Large intestine (tissue), 12 donors: ENCODE measurements at places on chromosomes 5 and 9. TPM values are rescaled to one million over a fixed set of nuclear protein-coding genes. Genes with fewer than 3 reads are reported as not detected.

LEAP2 gene
- polyA plus RNA-seq, result 12.3 TPM

IL31RA gene
- 0.03 TPM for polyA plus RNA-seq

SGTB gene
- 4.3 TPM for polyA plus RNA-seq

MEIKIN gene
- polyA plus RNA-seq, result not detected

WDR31 gene
- polyA plus RNA-seq, result 2.8 TPM

CCNJL gene
- polyA plus RNA-seq, result 12.7 TPM

RETREG1 gene
- polyA plus RNA-seq, result 27.0 TPM

LRRC19 gene
- 83.7 TPM for polyA plus RNA-seq

CDX1 gene
- polyA plus RNA-seq, result 196 TPM

PCDHB13 gene
- polyA plus RNA-seq, result 1.4 TPM

DNM1 gene
- polyA plus RNA-seq, result 49.0 TPM

CER1 gene
- 0.06 TPM for polyA plus RNA-seq

ANKRD31 gene
- 0.21 TPM for polyA plus RNA-seq

NR5A1 gene
- polyA plus RNA-seq, result 0.09 TPM

TERT gene
- 4.0 TPM for polyA plus RNA-seq

MAP1B gene
- polyA plus RNA-seq, result 31.0 TPM

- DNase-seq, result no peak
These were observed 6.1 kb downstream of the AFAP1L1 start for GRCh38 chr5:149277801-149278200.

- DNase-seq, result no peak
These were observed 2.4 kb downstream of the ANKRD31 start for GRCh38 chr5:75234251-75234650.

DNA sequence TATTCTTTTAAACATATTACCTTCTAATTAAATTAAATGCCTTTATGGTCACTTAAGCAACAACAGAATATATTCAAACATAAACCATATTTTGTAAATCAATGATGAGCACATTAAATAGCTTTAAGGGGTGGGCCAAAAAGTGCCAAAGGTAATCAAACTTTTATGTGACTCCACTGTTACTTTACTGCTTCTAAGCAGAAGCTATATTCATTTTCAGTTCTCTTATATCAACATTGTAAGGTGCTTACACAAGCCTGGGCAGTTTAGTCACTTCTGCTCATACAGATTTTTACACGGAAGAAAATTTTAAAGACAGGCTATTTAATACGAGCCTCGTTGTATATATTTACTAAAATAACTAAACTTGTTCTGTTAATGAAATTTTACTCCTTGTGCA lies 29.9 kb downstream of the RFX3 start:
- DNase-seq, result no peak

DNA sequence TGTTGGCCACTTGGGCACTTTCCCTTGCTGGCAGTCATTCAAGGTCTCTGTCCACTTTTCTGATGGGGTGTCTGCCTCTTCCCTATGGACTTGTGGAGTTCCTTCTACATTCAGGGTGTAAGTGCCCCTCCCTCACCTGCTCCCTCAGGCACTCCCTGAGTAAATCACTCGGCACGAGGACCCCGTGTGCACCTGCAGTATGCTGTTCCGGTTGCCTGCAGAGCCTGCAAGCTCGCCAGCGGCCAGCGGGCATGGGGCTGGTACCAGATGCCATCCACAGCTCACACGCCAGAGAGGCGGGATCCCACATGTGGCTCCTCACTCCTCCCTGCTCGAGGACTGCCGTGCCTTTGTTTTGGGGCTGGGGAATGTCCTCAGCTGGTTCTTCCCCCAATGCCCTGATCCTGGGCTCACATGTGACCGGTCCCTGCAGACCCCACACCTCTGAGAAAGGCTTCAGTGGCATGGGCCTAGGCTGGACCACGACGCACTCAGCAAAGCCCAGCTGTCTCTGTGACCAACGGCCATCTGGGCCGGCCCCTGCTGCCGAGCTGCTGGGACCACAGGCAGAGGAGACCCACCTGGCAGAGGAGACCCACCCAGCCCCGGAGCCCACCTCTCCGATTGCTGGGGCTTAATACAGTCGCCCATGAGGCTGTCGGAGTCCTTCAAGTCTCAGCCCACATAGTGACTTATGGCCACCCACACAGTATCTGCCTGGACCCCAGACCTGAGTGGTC lies 46.1 kb upstream of the CLPTM1L start:
- DNase-seq, result no peak

GRCh38 chr5:127298656-127299055 lies 8.1 kb downstream of the MEGF10 start:
- DNase-seq, result no peak

DNA sequence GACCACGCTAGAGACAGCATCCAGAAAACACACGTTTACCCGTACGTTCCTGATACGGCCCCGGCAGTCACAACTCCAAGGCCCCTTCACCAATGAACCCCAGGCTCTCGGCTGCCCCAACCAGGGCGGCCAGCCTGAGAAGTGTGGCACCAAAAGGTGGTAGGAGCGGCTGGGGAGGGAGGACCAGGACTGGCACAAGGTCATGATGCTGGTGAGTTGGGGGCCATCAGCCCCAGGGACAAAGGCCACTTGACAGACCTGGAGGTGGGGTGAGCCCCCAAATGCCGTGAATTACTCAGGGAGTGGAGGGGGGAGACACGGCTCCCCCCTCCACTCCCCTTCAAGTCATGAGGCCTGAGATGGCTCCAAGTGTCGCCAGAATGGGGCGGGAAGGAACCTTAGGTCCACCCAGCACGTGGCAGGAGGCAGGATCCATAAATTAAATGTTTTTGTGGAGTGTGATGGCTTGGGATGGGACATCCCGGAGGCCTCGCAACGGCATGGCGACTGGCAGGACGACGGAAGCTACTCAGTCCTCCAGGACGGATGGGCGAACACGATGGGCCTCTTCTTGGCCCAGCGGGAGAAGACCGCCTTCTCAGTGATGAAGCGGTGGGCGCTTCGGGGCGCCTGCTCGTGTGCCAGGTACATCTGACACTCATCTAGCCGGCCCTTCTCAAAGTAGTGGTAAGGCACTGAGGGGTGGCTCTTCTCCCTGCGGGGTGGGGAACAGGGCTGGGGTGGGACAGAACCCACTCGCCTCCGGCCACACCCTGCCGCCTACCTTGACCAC lies 8.7 kb upstream of the ST6GALNAC6 start:
- no peak for DNase-seq

- DNase-seq, result no peak
These were observed 22.4 kb upstream of the TNFAIP8 start for GRCh38 chr5:119333421-119333851.

GRCh38 chr5:2921651-2922050 lies 170.2 kb upstream of the IRX2 start:
- DNase-seq, result no peak

DNA sequence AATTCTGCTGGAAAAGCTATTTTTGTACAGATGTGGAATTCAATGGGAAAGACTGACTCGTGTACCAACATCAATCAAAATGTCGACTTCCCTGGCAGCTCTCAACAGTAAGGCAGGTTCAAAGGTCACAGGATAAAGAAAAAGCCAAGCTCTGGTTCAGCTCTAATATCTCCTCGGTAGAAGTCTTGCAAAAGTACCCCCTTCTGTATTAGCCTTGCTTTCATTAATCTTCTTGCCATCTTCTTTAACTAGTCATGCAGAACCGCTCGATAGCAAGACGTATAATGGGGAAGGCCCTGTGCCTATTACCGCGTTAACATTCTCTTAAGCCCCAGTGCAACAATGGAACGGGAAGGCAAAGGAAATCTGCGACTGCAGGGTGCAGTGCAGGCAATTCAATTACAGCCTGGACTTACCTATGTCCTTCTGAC lies 201.2 kb downstream of the GAPVD1 start:
- peak; percentile 32 for DNase-seq

- DNase-seq, result no peak
These were observed 153.2 kb downstream of the MACROH2A1 start for GRCh38 chr5:135245521-135246499.

- DNase-seq, result peak; percentile 27
These were observed 349.6 kb downstream of the PDE4D start for GRCh38 chr5:59543821-59544442.

- DNase-seq, result no peak
These were observed 28.1 kb downstream of the NDUFA8 start for GRCh38 chr9:122131401-122132001.

DNA sequence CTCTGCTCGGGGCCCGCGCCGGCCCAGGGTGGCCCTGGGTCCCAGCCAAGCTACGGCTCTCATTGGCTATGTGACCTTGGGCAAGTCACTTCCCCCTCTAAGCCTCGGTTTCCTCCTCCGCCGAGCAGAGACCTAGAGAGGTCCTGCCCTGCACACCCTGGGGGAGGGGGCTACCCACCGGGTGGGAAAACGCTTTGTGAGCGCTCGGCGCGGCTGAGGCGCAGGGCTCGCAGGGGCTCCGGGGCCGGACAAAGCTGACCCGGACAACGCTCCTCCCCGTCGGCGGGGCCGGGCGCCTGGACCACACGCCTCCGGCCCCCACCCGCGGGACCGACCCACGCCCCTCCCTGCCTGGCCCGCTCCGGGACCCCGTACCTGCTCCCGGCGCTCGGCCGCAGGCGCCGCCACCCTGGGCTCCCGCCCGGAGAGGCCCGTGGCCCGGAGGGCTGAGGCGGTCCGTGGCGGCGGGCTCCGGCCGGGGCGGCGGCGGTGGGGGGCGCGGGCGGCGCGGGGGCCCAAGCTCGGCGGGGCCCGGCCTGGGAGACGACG lies 85.7 kb upstream of the MELK start:
- peak; percentile 56 for DNase-seq

DNA sequence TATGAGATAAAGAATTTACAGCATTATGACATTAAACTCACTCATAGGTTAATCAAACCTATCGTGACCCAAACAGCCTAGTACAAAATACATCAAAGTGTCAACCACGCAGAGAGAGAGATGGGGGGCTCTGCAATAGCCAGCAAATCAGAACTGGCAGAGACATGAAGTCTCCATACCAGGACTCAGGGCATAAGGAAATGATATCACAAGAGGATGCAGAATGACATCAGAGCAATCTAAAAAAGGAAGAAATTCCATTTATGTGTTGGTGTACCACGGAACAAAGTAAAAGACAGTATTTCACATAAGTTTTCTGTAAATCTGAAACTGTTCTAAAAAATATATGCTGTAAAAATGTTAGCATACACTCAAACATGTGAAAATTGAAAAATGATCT lies 24.6 kb downstream of the BICD2 start:
- DNase-seq, result no peak

DNA sequence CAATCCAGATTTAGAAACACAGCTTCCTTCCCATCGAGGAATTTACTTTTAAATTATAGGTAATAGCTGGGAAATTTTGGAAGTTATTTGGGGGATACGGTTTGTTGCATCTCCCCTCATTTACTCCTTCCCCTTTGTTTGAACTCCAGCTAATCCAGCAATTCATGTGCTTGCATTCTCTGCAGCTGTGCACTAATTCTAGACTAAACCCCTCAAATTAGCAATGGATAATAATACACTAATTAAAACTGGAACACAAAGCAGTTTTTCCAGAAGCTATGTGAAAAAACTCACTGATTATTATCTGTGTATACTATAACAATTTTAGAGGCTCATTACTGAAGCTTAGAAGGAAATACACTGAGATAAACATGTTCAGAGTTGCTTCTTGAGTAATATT lies 751.2 kb upstream of the ZNF608 start:
- DNase-seq, result no peak

- no peak for DNase-seq
These were observed 105.2 kb upstream of the IER5L start for GRCh38 chr9:129283291-129283691.

DNA sequence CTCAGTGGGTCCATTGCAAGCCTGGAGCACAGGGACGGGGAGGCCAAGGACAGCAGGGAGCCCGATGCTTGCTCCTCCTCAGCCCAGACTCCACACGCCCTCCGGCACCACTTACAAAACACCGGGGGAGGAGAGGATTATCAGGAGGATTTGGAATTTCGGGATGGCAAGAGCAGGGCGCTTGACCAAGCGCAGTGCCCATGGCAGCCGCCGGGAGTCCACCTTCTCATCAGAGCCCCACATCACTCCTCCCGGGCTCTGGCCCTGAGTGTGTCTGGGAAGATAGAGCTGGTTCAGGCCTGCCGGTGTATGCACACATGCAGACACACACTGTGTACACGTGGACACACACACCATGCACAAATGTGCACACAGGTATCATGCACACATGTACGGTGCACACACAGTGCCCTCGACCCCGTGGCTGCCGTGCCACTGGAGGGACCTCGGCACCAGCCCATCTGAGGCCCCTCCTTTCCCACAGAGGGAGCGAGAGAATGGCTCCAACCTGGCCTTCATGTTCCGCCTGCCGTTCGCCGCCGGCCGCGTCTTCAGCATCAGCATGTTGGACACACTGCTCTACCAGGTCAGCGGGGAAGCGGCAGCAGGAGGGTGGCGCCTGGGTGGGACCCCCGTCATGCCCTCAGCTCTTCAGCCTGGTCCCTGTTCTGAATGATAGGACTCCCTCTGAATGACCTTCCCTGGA lies 81.7 kb downstream of the KCNT1 start:
- no peak for DNase-seq

DNA sequence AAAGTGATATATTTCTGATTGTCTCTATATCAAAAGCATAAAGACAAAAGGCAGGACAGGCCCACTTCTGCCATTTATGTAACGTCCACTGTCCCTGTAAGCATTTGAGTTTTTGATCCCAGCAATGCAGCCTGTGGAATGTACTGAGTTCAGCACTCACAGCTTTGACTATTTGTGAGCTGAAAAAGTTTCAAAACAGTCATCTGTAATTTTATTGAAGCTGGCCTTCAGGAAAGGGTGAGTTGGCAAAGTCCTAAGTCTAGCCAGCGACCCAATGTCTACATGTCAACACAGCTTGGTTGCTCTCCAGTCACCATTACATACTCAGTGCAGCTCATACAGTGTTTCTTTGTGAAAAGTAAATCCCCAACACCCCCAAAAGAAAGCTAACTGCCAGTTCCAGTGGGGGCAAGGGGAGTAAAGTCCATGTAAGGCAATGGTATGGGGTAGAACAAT lies 9.7 kb downstream of the LIFR start:
- peak; percentile 81 for DNase-seq

DNA sequence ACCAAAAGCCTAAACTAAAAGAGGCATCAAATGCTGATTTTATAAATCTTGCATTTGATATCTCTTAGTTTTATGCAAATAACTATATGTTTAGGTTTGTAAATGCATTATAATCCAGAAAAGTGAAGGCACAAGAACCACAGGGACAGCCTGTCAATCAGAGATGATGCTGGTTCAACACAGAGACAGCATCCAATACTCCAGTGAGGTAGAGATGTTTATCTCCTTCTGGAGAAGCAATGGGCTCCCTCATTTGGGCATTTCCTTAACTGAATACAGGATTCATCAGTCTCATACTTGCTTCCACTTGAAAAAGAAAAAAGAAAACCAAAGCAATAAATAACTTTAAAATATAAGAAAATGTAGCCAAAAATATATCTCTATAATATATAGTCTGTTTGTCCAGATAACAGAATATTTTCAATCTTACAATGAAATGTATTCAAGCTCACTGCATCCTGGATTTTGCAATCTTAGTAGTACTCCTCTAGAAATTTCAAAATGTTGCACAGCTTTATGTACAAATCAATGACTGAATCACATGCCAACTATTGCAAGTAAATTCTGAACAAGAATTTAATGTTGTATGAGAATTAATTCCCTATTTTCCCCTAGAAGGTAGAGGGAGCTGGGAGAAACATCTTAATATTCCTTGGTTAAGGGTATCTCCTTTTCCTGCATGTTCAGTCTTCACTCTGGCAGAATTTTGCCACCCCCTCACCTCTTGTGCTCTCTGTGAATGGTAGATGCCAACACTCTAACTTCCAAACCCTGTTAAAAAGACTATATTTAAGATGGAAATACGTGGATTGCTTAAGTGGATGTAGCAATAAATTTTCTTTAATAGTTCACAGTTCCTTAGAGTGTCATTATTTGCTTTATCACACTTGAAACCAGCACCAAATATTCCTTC lies 191.1 kb upstream of the GAS1 start:
- DNase-seq, result no peak
